ENCODE measurements at places on chromosomes 1 and 21.

GRCh38 chr1:15802234-15802965, 5.0 kb downstream of the UQCRHL start:
- no peak for DNase-seq

GRCh38 chr1:24901791-24902470, 28.1 kb downstream of the RUNX3 start:
- no peak for DNase-seq

DNA sequence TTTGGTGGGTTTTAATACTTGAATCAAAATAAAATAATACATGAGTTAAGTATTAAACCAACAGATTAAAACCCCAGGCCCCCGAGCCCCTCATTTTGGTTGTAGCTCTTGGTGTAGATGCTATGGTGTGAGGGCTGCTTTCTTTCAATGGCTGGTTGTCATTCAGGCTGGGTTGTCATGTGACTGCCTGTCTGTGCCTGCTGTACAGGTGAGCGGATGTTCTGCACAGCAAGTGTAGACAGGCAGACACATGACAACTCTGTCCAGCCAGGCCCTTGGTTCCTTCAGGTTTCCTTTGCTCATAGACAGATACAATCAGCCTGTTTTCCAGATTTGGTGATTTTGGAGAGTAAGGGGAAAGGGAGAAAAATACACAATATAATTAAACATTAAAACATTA, 281.9 kb upstream of the C1orf105 start:
- no peak for DNase-seq

- no peak for DNase-seq
Measured at GRCh38 chr1:147496044-147496443, 45.3 kb upstream of the BCL9 start.

DNA sequence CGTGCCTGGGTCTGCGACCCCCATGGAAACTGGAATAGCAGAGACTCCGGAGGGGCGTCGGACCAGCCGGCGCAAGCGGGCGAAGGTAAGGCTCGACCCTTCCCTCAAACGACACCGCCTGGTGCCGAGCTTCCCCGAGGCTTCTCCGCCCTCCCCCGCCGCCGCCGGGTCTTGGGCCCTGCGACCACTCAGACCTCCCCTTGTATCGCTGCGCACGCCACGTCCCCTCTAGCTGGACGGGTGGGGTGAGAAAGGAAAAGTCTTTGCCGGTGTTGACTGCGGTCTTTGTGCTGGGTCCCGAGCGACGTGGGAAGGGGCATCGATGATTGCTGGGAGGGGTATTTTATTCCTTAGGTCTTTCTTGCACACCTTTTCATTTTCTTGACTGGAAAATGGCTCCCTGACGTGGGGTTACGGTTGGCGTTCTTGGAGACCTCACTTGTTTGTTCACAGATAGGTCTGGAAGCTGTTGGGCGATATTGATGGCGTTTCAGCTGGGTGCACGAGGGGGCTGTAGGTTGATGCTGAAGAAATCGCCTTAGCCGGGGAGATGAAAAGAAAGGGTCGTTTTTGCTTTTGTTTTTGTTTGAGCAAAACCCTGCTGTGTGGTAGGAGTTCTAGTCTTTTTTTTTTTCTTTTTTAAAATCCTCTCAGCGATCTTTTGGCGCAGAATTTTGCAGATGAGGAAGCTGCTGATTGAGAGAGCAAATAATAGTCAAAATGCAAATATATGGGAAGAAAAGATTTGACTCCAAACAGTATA, 776 bp downstream of the KDM1A start:
- DNase-seq, result no peak

- no peak for DNase-seq
Measured at GRCh38 chr1:27316860-27317259, 5.1 kb upstream of the TMEM222 start.

DNA sequence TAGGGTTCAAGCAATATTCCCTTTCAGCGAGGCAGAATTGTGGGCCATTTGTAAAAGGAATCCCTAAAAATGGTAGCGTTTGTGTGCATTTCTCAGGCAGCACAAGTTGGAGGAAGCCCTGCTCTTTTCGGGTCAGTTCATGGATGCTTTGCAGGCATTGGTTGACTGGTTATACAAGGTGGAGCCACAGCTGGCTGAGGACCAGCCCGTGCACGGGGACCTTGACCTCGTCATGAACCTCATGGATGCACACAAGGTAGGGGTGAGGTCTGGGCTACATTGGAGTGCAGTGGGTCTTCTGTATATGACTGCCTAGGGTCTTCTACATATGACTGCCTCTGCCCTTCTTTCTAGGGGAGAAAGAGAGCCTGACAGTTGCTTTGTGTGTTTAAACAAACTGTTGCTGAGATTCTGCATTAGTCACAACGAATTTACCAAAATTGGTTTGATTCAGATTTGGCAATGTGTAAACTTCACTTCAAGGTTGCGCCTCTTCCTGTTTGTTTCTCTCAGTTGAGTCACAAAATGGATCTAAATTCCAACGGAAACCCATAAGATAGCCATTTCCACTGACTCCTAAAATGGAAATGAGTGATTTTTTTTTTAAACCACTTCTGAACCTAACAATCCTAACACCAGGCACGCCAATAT, 40.4 kb upstream of the BMP8A start:
- no peak for DNase-seq

GRCh38 chr21:42840411-42841155, 38.8 kb downstream of the WDR4 start:
- DNase-seq, result no peak

DNA sequence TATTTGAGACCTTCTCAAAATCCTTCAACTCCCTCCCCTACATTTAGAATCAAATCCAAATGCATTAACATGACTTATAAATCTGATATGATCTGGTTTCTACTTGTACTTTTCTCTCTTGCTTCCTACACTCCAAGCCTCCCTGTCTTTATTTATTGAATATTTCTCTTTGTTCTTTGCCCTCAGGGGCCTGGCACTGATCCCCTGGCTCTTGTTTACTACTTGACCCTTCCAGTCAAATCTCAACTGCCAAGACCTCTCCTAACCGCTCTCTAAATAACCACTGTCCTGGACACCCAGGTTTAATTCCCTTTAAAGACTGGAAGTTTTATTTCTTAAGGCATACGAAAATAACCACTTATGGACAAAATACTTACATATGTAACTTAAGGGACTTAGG, 248.9 kb downstream of the CHRM3 start:
- no peak for DNase-seq

- DNase-seq, result no peak
Measured at GRCh38 chr21:36750576-36750959, 51.7 kb downstream of the SIM2 start.

GRCh38 chr1:109263234-109263596, 13.9 kb downstream of the CELSR2 start:
- no peak for DNase-seq

- no peak for DNase-seq
Measured at GRCh38 chr1:18190598-18190997, 83.0 kb downstream of the IGSF21 start.

DNA sequence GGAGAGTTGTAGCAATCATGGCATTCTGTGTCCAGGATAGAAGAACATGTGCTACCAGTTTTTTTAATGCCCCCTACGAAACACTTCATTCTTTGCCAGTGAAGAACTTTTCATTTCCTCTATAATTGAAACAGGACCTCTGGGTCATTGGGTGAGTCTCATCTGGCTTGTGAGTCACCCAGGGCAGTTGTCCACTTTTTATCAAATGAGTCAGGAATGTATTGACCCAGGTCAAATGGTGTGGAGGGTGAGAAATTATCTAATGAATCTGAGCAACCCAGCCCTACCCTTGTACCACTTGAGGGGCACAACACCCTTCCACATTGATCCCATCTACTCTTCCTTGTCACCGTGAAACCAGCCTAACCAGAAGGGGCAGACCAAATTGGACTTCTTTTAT, 417.3 kb upstream of the PROX1 start:
- no peak for DNase-seq

- no peak for DNase-seq
Measured at GRCh38 chr1:168921629-168922028, 184.9 kb upstream of the ATP1B1 start.

DNA sequence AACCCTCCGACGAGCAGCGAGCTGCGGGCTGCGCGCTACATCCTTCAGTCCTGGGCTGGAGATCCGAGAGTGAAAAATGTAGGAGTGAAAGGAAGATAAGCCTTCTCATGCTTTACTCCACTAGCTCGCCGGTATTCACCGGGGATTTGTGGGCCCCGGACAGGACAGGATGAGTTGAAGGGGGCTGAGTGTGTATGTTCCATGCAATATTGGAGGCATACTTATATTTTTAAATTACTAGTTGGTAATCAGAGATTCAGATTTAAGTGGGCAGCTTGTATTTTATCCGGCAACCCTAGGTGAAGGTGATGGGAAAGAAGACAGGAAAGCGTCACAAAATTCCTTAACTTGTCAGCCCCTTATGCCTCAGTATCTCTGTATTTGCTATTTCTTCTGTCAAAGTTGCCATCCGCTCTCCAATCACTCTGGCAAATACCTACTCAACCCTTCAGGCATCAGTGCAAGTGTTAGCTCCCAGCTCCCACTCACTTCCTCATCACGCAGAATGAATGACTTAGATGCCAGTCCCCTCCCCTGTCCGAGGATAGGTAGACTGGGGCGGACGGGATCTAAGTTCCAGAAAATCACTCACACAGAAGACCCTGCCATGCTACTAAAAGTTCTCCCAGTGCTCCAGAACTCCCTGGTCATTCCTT, 503 bp upstream of the PIGM start:
- no peak for DNase-seq

GRCh38 chr1:200923601-200924000, 28.9 kb downstream of the INAVA start:
- no peak for DNase-seq

DNA sequence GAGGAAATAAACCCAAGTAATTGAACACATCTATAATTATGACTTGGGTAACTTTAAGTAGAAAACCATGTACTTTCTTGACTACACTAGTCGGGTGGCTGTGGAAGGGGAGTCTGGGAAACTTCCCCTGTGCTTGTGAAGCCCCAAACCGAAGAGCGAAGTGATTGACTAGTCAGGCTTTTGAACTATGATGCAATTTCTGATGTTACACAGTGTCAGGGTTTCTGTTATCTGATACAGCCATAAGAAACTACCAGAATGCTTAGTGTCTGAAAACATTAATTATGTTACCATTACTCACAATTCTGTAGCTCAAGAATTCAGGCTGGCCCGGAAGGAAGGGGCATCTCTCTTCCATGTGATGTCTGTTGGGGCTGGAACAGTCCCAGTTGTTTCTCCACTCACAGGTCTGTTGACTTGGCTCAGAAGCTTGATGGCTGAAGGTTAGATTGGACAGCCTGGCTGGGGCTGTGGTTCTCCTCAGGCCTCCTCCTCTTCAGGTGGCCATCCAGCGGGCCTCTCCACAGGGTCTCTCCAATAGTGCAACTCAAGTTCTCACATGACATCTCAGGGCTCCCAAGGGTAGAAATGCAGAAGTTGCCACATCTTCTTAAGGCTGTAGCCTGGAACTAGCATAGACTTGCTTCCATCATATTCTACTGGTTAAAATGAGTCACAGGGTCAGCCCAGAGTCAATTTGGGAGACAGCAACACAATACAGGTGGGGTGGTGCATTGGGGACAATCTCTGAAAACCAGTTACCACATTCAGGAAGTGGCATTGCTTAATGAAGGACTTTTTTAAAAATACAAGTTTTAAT, 8.3 kb upstream of the C8B start:
- DNase-seq, result no peak

GRCh38 chr1:226485192-226485591, 63.4 kb upstream of the STUM start:
- DNase-seq, result no peak

- DNase-seq, result no peak
Measured at GRCh38 chr1:100353071-100353801, 930 bp downstream of the CDC14A start.

DNA sequence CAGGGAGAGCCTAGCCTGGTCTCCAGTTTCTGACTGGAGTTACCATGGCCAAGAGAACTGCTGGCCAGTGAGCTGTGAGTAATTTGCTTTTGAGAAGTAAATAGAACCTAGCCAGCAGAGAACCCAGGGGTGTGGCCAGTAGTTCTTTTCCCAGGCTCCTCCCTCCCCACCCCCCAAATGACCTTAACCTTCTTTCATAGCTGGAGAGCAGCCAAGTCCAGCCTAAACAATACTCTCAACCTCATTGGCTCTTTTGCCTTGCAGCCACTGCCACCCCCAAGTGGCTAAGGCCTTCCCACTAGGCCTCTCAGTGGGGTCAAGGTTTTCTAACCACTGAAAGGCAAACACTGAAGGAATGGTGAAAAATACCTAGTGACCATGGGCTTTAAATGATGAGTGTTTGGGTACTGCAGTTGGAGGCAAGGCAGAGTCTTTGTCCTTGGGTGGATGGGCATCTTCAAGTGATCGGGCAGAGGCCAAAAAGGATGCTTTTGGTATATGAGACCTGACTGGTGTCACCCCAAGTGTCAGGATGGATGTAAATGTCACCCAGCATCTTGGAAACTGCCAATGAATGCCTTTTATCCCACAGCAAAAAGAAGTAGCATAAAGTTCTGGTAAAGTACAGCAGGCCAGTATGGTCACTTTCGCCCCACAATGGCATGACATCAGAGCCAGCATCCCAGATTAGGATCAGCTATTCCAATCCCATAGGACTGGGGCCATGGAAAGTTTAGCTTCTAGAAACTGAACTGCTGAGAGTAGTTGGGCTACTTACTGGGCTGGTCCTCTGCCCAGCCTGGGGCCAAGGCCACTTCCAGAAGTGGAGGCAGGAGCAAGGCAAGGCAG, 3.5 kb upstream of the PIGV start:
- DNase-seq, result no peak

DNA sequence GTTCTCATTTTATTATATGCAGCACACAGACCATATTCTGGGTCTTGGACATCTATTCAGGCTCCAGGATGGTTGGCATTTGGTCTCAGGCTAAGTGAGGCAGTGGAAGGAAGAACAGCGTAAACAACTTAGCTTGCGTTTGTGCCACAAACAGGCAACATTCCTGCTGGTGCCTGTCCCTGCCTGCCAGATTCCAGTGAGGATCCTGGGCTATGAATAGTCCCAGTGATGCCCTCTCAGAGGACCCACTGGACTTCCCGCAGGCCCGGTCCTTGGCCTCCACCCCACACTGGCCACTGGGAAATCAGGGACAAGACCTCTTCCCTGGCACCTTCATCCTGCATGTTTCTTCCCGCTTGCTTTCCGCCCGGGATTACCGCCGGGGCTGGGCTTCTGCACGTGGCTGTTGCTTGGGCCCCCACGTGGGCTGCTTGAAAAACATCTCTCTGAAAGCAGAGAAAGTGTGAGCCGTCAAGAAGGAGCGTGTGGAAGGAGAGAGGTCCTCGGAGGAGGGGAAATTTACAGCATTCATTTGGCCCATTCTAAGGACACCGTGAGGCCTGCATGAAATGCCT, 145.1 kb upstream of the WNT4 start:
- no peak for DNase-seq

GRCh38 chr1:21244986-21245687, 45.1 kb downstream of the ECE1 start:
- DNase-seq, result no peak

Measured in D721Med (cell line).